ENCODE measurements at places on chromosomes 5 and 9.
A peak's percentile ranks its signal among the peaks of the same experiment; 100 is the strongest.

DNA sequence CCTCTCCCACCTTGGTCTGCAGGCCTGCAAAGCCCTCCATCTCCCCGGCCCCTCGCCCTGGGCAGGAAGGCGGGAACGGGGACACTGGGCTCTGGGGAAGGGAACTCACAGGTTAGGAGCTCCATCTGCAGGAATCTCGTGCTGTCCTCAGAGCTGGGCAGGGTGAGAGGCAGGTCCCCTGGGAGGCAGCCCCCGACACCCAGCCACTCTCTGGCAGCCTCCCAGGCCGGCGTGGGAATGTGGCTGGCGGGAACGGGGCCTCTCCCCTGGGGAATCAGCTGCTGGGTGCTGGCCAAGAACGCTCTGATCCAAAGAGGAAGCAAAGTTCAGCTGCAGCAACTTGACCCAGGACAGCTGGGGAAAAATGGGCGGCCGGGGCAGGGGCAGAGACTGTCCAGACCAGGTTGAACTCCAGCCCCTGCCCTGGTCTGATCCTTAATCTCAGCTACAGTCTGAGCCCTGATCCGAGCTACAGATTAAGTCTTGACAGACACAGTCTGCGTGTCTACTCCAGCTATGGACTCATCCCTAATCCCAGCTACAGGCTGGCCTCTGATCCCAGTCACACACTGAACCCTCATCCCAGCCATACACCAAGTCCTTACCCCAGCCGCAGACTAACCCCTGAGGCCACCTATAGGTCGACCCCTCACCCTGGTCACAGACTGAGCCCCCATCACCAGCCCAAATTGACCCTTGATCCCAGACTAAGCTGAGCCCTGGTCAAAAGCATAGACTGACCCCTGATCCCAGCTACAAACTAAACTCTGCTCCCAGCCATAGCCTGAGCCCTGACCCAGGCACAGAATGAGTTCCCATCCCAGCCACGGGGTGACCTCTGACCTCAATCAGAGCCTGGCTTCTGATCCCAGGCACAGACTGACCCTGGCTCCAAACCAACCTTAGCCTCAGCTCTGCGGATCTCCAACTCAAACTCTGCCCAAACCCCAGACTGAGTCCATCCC, 37.3 kb upstream of the EGFL7 start:
- peaks cover 43% of the 10 kb centered on the region for H3K4me1 ChIP-seq
- H3K27ac ChIP-seq, result peak overlapping the region; percentile 59
- H3K4me3 ChIP-seq, result no peak overlapping the region
- H3K36me3 ChIP-seq, result no peaks in the 10 kb centered on the region

- no peak overlapping the region for H3K4me3 ChIP-seq
- H3K4me1 ChIP-seq, result peaks cover 9% of the 10 kb centered on the region
- H3K36me3 ChIP-seq, result no peaks in the 10 kb centered on the region
- no peak for DNase-seq
- no peaks in the 10 kb centered on the region for H3K27me3 ChIP-seq
Measured at GRCh38 chr5:40406741-40407211, 272.9 kb upstream of the PTGER4 start.

DNA sequence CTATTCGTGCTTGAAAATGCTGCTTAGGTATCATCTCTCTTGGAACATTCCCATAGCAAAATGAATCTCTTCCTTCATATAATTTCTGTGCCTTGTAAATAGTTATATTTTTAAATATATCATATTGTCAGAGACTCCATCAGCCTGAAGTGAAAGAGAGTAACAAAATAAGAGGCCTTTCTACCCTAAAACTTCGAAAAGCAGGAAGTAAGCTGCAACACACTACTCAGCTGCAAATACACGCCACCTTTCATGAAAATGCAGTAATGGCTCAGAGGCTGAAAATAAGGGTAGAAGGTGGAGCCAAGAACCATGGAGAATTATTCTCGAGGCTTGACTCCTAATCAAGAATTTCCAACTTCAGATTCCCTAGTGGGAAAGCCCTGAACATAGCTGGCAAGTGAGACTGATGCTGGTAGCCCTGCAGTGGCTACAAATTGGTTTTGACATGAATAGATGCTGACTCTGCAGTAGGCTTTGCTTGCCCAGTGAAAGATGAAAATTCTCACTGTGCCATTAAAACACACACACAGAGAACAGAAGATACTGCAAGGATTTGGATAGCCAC, 30.2 kb upstream of the PTGER4 start:
- peaks cover 5% of the 10 kb centered on the region for H3K4me1 ChIP-seq
- no peaks in the 10 kb centered on the region for H3K36me3 ChIP-seq
- H3K27me3 ChIP-seq, result no peaks in the 10 kb centered on the region
- DNase-seq, result no peak
- no peak overlapping the region for H3K27ac ChIP-seq

DNA sequence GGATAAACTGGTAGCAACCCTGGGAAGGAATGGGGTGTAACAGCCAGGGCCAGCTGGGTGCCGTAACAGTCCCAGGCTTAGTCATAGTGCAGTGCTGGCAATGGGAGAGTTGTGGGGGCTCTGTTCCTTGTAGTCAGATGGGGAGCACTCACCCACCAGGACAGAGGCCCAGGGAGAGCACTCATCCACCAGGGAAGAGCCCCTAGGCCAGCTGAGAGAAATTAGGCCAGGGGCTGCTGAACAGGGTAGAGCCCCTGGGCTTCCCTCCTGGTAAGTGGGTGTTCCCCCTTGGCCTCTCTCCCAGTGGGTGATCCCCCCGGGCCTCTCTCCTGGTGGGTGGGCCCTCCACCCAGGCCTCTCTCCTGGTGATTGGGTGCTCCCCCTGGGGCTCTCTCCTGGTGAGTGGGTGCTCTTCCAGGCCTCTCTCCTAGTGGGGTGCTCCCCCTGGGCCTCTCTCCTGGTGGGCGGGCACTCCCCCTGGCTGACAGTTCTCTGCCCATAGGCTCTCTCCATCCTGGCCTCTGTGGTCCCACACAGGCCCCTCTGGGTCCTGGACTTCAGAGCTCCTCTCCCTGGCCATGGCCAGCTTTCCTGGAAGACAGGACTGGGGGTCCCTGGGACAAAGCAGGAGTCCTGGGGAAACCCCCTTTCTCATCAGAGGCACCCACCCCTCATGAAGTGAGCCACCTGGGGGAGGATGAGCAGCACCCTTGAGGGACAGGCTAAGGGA, 13.4 kb downstream of the FGD3 start:
- H3K4me1 ChIP-seq, result no peaks in the 10 kb centered on the region
- no peak for DNase-seq
- no peaks in the 10 kb centered on the region for H3K36me3 ChIP-seq
- no peaks in the 10 kb centered on the region for H3K27me3 ChIP-seq

GRCh38 chr9:78406146-78406545, 109.2 kb downstream of the PSAT1 start:
- no peak for DNase-seq
- no peaks in the 10 kb centered on the region for H3K4me1 ChIP-seq
- no peak overlapping the region for H3K27ac ChIP-seq
- H3K36me3 ChIP-seq, result no peaks in the 10 kb centered on the region
- H3K4me3 ChIP-seq, result no peak overlapping the region
- no peaks in the 10 kb centered on the region for H3K27me3 ChIP-seq
